Activated CD4-positive, alpha-beta T cell treated with anti-CD3 and anti-CD28 coated beads for 24 hours (primary cell): ENCODE measurements at places on chromosomes 6 and 20.

GRCh38 chr6:16108921-16109658 is 19.8 kb upstream of the MYLIP start:
- DNase-seq: no peak

- DNase-seq: no peak
Measured at GRCh38 chr6:170011204-170012036, 260.0 kb downstream of the ERMARD start.

DNA sequence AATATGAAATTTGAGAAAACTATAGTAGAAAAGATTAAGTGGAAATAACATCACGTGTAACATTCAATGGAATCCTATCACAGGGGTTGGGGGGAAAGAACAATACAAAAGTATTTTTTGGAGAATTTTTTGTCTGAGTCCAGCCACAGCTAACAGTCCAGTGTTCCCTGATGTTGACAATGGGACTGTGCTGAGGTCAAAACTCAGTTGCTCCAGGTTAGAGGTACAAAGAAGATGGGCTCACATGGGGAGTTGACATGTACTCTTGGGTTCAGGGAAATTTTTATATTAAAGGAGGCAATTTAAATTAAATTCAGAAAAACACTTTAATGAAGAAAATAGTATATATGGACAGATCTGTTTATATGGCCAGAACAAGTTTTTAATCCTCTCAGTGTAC is 995 bp downstream of the MYCT1 start:
- no peak for DNase-seq

GRCh38 chr6:125206389-125206788 is 52.8 kb downstream of the TPD52L1 start:
- DNase-seq: no peak

DNA sequence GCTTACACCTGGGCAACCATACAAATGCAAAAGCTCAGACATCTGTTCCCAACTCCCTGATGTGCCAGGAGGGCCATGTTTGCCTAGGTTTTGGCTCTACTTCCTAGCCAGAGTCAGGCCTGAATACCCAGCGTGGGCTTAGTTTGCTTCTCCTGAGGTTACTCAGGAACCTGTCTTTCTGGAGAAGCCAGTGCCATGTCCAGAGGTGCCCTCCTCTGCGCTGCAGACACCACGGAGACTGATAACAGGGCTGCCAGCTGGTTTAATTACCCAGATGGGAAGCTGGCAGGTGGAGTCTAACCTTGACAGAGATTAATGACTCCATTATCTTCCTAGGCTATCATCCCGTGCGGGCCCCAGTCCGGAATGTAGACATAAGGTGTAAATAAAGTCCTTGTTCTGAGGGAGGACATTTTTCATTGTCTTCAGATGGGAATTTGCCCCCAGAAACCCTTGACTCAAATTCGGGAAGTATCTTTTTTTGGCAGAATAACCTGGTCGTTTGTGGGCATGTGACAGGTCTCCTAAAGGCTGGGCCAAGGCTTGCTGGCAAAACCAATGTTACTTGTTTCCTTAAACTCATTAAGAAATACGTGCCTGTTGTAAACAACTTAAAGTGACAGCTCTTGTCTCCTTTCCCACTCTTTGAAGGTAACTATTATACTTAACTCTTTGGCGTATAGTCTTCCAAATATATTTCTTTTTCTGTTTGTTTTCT is 29.2 kb upstream of the ZNFX1 start:
- DNase-seq: no peak

DNA sequence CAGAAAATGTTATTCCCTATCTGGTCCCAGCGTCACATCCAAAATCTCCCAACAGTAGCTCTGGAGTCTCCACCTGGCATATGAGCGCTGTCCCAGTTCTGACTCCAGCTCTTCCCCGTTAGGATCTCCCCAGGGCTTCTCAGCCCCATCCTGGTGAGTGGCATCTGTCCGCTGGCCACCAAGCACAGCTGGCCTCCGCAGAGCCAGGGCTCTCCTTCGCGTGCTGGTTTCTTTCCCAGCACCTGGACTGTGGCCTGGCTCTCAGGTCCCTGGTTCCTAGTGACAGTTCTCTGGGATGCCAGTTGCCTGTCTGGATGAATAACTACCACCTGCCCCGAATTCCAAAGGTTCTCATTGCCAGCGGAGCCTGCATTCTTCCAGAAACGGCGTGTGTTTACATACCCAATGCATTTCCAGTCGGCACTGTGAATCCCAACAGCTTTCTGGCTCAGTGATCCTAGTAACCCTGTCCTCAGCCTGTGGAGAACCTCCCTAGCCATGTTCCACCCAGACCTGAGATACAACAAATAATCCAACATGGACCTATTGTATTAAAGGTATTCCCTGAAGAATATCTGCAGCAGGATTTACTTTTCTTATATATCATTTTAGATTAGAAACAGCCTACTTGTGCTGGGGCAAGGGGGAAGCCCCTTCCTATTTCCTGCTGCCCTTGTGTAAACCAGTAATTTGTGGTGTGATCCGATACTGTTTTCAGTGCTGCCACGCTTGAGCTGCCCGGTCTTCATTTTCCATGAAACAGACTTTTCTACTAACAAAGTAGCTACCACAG is 69.9 kb upstream of the PDE10A start:
- DNase-seq: no peak

DNA sequence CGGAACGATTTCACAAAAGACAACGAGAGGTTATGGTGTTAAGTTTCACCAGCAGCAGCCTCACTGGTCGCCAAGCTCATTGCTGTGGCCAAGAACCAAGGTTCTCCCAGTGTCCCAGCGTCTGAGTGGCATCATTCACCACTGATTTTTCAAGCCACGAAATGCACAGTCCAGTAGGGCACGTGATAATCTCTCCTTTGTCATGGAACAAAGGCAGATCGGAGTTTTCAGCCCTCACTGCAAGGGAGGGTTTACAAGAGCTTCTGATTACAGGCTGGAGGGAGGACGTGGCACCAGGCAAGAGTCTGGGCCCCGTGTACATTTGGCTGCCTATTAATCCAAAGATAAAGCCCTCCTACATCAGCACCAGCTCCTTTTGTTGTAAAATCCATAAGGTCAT is 2.0 kb downstream of the CD24 start:
- DNase-seq: no peak

- DNase-seq: no peak
Measured at GRCh38 chr20:33553516-33553915, 63.6 kb downstream of the CBFA2T2 start.

GRCh38 chr20:7237251-7237650 is 469.8 kb downstream of the BMP2 start:
- no peak for DNase-seq

DNA sequence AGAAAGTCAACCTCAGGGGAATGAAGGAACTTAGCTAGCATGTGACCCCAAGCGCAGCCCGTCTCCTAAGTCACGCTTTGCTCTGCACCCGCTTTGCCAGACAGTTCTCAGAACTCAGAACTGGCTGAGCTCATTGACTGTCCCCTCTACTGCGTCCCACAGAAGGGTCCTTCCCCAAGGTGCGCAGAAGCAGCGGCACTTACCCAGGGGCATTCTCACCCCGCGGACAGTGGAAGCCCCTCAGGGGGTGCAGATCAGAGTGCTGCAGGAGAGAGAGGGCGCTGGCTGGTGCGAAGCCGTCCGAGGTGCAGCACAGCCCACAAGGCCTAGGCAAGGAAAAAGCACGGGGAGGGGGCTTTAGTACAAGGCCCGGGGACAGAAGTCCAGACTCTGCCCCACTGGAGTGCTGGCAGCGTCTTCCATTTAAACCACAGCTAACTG is 807 bp downstream of the SNHG17 start:
- no peak for DNase-seq

GRCh38 chr6:52391599-52391998 is 28.5 kb upstream of the EFHC1 start:
- DNase-seq: no peak

- no peak for DNase-seq
Measured at GRCh38 chr6:37840143-37840939, 20.8 kb downstream of the ZFAND3 start.

- DNase-seq: no peak
Measured at GRCh38 chr20:63529861-63530787, 7.1 kb downstream of the PTK6 start.

- no peak for DNase-seq
Measured at GRCh38 chr20:55701467-55701866, 303.9 kb downstream of the CBLN4 start.

DNA sequence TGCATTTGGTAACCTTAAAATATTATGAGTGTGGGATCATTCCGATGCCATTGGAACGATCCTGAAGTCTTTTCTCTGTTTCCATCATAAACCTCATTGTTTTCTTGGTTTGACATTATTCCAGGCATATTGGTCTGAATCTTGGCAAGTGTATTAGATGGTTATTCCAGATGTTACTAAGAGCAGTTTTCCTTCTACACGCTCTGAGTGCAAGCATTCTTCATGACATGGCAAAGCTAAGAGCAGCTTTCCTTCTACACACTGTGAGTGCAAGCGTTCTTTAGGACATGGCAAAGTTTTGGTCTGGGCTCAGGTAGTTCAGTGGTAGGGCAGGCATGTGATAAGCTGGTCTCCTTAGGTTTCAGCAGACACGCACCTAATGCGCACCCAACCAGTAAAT is 53.0 kb downstream of the SMOC2 start:
- DNase-seq: no peak

GRCh38 chr6:153140299-153140698 is 9.2 kb upstream of the RGS17 start:
- no peak for DNase-seq

DNA sequence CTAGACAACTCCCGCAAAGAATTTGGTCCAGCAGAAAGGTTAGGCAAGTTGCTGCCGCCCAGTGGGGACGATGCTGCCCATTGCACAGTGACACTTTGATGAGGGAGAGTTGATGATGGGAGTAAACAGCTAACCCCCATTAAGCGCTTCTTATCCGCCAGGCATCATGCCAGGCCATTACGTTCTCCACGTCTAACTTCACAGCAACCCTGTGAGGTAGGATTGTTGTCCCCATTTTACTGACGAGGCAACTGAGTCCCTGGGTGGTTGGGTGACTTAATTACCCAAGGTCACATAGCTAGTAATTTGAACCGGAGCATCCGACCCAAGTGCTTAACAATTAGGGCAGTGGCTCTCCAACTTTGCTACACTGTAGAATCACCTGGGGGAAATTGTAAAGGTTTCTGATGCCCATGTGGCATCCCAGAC is 738 bp downstream of the RALGAPB start:
- no peak for DNase-seq

GRCh38 chr6:69926745-69927144 is 60.4 kb downstream of the COL19A1 start:
- DNase-seq: no peak

DNA sequence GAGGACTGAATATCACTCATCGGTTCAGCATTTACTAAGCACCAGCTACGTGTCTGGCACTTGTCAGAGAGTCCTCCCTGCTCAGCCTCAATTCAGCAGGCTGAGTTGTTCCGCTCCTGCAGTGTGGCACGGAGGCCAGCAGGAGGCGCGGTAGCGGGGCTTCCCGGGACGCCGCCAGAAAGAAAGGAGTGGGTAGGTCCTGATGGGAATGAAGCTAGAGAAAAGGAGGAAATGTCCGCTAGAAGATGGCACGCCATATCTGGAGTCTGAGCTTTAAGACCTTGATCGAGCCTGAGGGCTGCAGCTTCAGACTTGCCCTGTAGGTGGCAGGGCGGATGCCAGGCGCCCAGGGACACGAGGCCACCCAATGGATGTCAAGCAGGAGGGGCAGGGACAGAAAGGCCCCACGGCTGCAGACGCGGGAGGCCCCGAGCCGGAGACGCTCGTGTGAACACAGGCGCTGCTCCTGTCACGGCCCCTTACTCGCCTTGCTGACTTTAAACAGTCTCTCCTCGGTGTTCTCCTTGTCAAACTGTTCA is 18.7 kb downstream of the SERPINB6 start:
- peak; percentile 29 for DNase-seq

DNA sequence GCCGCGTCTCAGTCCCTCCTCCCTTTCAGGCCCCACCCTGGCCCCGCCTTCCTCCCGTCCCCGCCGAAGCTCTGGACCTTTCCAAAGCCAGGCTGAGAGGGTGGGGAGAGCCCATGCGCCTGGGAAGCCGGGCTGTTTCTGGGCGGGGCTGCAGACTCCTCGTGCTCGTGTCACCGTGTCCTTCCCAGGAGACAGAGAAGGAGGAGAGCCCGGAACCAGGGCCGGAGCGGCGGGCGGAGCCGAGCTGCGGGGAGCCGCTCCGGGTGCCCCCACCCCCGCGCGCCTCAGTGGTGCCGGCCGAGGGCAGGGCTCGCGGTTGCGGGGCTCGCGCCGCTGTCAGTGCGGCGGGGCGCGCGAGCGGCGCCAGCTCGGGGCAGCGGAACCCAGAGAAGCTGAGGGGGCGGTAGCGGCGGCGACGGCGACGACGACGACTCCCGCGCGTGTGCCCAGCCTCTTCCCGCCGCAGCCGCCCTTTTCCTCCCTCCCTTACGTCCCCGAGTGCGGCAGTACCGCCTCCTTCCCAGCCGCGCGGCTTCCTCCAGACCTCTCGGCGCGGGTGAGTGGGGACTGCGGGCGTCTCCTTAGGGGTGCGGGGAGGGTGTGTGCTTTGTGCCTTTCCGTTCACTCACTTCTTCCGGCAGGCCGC is at the start of gene RALY:
TSS of gene RALY (plus strand) at position 336 of the 646 bp plus-strand sequence. CDS start 78,164 bp downstream, outside the sequence.
- peak; percentile 94 for DNase-seq

- DNase-seq: no peak
Measured at GRCh38 chr6:138989098-138989983, 1.3 kb upstream of the REPS1 start.

DNA sequence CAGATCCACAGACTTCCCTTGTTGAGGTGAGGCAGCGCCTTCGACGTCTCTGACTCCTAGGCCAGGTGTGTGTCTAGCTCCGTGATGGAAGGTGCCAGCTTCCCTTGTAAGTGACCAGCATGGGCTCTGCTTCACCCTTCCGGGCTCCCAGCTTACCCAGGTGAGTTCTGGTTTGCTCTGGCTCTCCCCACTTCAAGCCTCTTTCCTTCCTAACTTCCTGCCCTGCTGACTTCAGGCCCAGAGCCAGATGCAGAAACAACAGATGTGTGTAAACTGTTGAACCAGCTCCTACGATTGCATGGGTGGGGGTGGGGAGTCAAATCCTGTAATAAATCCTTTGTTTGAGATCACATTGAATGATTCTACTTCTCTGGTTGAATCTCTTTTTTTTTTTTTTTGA is 51.6 kb upstream of the BMP6 start:
- no peak for DNase-seq

GRCh38 chr6:9252799-9253198 is 817.5 kb upstream of the SLC35B3 start:
- no peak for DNase-seq

- no peak for DNase-seq
Measured at GRCh38 chr6:17431581-17431980, 38.2 kb downstream of the CAP2 start.

DNA sequence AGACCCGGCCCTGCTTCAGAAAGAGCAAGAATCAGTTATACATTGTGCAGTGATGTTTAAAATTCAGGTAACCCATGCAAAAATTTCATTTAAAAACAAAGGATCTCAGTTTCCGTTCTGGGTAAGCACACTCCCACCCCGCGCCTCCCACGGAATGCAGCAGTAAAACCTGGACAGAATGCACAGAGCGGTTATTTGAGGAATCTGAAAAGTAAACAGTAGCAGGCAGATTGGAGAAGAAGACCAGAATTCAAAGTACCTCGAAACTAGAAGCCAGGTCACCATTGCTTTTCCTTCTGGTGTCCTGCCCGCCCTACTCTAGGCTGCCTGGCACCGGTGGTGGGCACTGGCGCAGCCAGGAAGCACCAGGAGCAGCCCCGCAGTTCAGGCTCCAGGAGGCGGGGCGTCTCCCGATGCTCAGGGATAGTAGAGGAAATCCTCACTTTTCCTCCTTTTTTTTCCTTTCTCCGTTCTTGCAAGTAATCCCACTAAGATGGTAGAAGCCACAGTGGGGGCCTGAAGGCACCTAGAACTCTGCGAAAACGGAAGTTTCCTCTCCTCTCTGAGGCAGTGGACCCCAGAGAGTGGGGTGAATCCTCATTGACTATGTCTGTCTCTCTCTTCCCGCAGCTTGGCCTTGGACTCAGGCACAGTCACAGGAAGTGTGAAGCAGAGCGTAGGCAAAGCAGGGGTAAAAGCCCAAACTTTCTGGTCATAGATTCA is 28.3 kb downstream of the METTL24 start:
- no peak for DNase-seq
